Activated CD4-positive, alpha-beta T cell treated with anti-CD3 and anti-CD28 coated beads, Interleukin-2, amount 10 ng/mL, durations not matched to agents 7 days and 5 days (primary cell): ENCODE measurements at places on chromosomes 2 and 18. TPM values are rescaled to one million over a fixed set of nuclear protein-coding genes. Genes with fewer than 3 reads are reported as not detected.
A peak's percentile ranks its signal among the peaks of the same experiment; 100 is the strongest.

GRCh38 chr2:172664766-172665165, 70.9 kb upstream of the RAPGEF4 start:
- H3K4me3 ChIP-seq, result no peak overlapping the region
- H3K27me3 ChIP-seq, result peaks cover 1% of the 10 kb centered on the region
- no peak overlapping the region for H3K27ac ChIP-seq
- H3K4me1 ChIP-seq, result no peaks in the 10 kb centered on the region

DNA sequence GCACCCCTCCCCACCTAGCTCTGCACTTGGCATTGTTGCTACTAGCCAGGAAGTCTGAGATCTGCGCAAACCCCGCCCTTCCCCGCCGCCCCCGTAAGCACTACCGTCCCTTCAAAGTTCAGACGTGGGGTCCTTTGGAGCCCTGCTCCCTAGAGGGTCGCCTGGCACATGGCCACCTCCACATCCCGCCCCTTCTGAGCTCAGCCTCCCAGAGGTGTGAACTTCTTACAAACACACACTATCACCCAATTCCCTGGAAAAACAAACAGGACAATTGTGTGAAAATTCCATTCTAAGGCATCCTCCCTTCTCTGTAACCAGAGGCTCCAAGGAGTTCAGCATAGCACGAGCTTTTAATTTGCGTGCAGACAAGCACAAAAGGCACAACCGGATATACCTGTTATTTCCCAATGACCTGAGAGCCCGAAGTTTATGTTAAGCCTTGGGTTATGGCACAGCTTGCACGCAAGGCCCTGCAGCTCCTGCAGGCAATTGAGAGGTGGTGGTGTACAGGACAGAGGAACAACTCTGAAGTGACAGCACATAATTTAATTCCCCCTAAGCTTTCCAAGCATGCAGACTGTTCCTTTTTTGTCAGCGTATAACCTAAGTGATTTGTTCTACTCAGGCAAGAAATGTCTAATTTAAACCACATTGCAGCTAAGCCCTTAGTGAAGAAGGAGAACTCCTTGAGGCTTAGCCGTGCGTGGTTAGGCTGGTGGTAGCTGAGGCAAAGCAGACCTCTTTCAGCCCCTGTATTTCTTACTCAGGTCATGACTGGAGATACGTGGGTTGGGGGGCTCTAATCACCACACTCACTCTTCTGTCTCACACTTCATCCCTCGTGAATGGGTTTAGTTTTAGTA, 20.3 kb upstream of the CYP1B1 start:
- H3K4me1 ChIP-seq, result peaks cover 49% of the 10 kb centered on the region
- peak; percentile 32 for DNase-seq

DNA sequence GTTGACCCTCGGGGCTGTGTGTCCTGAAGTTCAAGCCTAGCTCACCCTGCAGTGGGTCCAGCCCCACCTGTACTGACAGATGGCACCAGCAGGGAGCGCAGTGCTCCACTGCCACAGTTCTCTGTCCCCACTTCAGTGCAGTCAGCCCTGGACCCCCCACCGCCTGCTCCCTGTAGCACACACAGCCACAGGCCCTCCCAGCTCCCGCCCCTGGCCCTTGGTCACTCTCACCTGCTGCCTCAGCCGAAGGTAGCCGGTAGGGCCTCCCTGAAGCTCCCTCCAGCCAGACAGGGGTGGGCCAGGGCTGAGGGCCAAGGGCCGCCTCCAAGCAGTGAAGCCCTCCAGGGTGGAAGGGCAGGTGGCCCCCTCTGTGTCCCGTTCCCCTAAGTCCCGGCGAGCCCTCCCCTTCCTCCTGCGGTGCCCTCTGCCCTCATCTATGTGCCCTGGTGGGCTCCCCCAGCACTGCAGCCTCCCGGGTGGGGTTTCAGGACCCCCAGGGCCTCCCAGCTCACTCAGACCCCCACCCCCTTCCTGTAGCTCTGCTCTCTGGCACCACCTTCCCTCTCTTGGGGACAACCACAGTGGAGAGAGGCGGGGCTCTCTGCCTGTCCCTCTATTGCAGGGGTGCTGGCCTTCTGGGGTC, 10.8 kb upstream of the ALPP start:
- no peak overlapping the region for H3K27ac ChIP-seq
- H3K27me3 ChIP-seq, result no peaks in the 10 kb centered on the region
- no peaks in the 10 kb centered on the region for H3K36me3 ChIP-seq

GRCh38 chr18:12744103-12744502, 41.3 kb downstream of the PSMG2 start:
- H3K36me3 ChIP-seq, result no peaks in the 10 kb centered on the region
- H3K27me3 ChIP-seq, result no peaks in the 10 kb centered on the region
- no peak overlapping the region for H3K4me3 ChIP-seq
- no peak for DNase-seq
- peaks cover 10% of the 10 kb centered on the region for H3K4me1 ChIP-seq
- no peak overlapping the region for H3K27ac ChIP-seq

GRCh38 chr18:12254136-12254819, at the start of gene CIDEA:
Gene CIDEA, plus strand, starts transcription at chr18:12254361. Its CDS starts 23 bp downstream, at chr18:12254384.
- H3K4me1 ChIP-seq, result no peaks in the 10 kb centered on the region
- DNase-seq, result no peak
- H3K27ac ChIP-seq, result no peak within 1 kb of the TSS
- H3K27me3 ChIP-seq, result peaks cover 61% of the 10 kb centered on the region
- H3K4me3 ChIP-seq, result no peak within 1 kb of the TSS

The MDH1B gene
- 0.50 TPM for total RNA-seq

The MROH2A gene
- total RNA-seq, result not detected

The HPCAL1 gene
- 63.6 TPM for total RNA-seq
